ENCODE measurements at places on chromosomes 13 and 19.

- no peak for DNase-seq
These were observed 203.1 kb downstream of the RGCC start for GRCh38 chr13:41660411-41660810.

- DNase-seq, result no peak
These were observed 184.9 kb downstream of the PTPRS start for GRCh38 chr19:5155586-5156210.

DNA sequence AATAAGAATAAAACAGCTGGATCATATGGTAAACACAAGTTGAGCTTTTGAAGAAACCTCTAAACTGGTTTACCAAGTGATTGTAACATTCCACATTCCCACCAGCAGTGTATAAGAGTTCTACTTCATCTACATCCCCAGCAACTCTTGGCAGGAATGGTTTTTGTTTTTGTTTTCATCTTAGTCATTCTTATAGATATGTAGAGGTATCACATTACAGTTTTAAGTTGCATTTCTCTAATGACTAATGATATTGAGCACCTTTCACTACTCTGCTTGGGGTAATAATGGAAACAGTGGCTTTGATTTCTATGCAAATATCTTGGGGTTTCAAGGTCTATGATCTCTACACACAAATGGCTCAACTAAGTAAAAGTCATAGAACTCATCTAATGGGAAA is 614.5 kb downstream of the TBC1D4 start:
- no peak for DNase-seq

DNA sequence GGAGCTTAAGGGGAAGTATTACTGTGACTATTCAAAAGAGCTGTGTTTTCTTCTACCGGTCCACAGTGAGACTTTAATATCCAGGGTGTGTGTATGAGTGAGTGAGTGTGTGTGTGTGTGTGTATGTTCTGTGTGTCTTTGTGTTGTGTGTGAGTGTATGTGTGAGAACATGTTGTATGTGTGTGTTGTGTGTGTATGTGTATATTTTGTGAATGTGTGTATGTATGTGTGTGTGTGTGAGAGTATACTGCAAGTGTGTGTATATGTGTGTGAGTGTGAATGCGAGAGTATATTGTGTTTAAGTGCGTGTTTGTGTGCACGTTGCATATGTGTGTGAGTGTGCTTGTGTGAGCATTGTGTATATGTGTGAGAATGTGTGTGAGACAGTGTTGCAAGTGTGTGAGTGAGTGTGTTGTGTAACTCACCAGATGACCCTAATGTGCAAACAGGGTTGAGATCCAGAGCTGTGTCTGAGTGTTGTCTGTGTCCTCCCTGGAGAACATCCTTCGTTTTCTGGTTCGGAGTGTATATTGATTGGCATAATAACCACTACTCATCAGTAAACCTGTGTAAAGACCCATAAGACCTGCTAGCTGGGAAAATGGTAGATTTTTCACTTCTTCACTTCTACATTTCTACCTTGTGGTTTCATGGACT is 101.1 kb upstream of the RNF113B start:
- no peak for DNase-seq

DNA sequence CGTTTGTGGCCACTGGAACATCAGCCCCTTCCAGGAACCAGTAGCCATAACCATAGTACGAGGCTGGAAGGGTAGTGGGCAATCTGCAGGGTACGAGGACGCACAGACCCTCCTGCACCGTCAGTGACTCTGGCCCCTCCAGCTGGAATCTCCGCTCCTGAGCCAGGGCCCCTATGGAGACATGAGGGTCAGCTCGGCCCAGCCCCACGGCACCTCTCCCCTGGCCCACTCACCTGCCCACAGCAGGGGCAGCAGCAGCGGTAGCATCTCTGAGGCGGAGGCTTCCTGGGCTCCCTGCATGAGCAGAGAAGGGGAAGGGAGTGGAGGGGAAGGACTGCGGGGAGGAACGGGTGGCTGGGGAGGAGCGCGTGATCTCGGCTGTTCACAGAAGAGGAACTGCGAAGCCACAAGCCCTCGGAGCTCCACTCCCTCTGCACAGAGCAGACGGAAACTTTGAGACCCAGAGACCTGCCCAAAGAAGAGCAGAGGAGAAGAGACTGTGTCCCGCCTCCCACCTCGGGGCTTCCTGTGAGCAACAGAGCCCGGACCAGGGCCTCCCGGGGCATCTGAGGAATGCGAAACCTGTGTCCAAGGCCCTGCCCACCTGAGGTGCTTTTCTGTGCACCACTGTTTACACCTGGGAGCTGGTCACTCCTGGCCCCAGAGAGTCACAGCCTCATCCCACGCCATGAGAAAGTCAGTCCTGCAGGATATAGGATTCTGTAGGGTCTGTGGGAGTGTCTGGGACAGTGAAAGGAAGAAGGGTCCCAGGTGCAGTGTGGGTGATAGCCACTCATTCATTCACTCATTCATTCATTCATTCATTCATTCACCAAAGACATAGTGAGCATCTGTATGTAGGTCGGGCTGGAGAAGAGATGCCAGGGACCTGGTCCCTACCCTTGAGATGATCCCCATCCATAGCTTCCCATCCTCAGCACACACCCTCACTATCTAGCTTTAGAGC is at the start of gene SIGLEC6:
TSS of gene SIGLEC6 (minus strand) at position 322 of the 967 bp plus-strand sequence. CDS start at position 300, 22 bp downstream.
- no peak for DNase-seq

DNA sequence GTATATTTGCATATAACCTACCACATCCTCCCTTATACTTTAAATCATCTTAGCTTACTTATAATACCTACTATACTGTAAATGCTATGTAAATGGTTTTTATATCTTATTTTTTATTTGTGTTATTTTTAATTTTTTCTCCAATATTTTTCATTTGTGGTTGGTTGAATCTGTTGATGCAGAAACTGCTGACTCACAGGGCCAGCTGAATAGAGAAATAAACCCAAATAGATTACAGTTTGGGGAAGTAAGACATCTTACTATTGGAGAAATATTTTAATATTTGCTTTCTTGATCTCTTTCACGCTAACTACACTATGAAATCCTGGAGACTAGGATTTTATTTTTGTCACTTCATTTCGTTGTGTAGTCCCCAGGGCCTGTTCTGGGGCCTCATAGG is 7.1 kb downstream of the SMAD9 start:
- no peak for DNase-seq

DNA sequence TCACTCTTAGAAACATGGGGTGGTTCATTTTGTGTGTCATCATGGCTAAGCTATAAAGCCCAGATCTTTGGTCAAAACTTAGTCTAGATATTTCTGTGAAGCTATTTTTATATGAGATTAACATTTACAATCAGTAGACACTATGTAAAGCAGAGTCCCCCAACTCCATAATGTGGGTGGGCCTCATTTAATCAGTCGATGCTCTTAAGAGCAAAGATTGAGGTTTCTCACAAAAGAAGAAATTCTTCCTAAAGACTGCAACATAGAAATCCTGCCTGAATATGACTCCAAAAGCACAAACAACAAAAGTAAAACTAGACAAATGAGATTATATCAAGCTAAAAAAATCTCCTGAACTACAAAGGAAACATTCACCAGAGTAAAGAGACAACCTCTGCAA is 642.2 kb downstream of the DIAPH3 start:
- DNase-seq, result no peak

DNA sequence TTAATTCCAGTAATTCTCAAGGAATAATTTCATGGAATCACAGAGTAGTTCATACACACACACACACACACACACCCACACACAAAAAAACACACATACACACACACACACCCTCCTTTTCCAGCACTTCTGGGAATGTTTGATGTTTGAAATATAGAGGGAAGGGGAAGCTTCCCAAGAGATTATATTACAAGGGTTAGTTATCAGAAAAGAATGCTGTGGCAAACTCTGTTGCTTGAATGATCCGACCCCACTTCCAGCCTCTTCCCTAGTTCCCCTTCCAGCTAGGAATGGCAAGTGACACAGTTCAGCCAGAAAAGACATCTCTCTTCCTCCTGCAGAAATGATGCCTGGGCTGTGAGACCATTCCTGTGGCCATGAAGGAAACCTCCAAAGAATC is 49.9 kb downstream of the KCTD12 start:
- no peak for DNase-seq

DNA sequence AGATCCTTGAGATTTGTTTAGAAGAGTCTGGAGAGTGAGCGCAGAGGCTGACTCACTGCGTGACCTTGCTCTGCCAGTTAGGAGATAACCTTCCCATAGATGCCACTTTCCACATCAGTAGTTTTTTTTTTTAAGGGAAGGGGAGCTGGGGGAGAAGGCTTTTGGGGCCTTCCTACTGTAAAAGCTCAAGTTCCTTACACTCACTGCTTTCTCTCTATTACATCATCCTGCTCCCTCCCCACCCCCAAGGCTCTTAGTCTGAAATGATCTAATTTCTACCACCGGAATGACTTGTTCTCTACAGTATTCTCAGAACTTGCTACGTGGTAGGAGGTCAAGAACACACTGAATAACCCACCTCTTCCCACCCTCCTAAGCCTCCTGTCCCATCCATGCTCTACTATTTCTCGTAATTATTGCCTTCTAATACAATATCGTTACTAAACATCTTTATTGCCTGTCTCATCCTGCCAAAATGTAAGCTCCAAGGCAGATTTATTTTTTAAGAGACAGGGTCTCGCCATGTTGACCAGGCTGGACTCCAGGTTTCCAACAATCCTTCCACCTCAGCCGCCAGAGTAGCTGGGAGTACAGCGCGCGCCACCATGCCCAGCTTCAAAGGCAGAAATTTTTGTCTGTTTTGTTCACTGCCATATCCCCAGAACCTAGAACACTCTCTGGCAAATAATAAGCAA is 1.2 kb downstream of the LONP1 start:
- DNase-seq, result no peak

DNA sequence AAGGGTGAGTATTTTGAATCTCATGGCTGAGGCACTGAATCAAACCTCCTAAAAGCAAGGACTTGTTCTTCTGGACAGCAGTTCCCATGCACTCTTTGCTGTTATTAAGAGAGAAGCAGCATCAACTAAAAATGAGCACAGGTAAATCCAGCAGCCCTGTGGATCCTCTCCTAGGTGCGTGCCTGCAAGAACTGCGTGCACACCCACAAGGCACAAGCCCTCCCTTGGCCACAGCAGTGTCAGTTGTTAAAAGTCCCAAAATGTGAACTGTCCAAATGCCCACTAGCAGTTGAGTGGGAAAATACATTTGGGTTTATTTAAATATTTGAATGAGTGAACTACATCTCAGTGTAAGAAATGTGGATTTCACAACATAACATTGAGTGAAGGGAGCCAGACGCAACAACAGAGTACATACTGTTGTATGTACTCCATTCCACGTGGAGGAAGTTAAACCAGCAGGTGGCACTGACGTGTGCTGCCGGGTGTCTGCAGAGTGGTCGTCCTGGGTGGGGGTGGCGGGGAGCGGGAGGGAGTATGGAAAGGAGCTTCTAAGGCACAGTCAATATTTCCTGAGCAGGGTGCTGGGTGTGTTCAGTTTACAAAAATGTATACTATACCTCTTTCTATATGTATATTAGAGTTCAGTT is 266.4 kb downstream of the NALCN start:
- DNase-seq, result no peak

DNA sequence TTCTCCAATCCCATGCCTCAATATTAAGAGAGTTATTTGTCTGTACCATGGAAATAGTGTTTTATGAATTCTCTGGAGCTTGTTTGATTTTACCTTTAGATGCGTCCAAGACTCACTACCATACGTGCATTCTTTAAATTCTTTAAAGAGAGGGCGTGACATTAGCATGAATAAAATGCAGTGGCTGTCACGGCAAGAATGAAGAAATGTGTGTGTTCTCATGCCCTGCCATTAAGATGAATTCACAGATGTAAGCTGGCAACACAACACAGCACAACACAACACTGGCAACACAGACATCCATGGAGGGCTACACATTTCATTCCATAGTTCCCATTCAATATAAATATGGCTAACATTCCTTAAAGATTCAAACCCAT is 213.4 kb downstream of the ENOX1 start:
- no peak for DNase-seq

DNA sequence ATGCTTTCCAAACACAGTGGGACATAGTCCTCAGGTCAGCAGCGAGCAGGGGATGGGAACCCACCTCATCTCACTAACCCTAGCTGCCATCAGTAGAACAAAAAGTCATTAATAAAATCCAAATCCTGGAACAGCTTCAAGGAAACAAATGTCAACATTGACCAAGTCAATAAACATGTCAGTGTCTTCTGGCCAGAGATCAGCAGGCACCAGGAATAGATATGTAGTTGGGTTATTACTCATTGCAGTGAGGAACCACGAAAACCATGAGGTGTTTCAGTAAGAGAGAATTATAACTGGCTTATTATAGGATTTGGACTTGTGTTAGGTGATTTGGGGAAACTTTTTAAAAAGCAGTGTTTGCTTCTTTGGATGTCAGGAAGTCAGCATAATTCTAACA is 17.1 kb upstream of the CD33 start:
- DNase-seq, result no peak

DNA sequence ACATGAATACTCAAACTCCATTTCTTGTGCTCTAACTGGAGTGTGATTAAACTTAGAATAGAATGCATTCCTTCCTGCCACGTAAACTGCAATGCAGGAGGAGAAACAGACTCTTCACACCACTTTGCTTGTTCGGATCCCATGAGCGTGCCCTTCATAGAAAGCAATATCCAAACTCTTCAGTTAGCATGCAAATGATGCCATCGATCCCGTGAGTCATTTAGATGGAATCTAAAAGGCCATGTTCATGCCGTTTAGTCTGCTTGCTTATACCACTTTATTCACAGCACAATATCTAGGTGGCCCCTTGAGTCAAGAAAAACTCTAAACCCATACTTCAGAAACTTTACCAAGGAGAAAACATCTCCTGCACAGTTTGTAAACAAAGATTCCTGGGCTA is 225.8 kb downstream of the OXGR1 start:
- no peak for DNase-seq

GRCh38 chr13:22040810-22041364 is 370.0 kb downstream of the FGF9 start:
- DNase-seq, result no peak

GRCh38 chr13:30115257-30115600 is 192.1 kb downstream of the KATNAL1 start:
- DNase-seq, result no peak

DNA sequence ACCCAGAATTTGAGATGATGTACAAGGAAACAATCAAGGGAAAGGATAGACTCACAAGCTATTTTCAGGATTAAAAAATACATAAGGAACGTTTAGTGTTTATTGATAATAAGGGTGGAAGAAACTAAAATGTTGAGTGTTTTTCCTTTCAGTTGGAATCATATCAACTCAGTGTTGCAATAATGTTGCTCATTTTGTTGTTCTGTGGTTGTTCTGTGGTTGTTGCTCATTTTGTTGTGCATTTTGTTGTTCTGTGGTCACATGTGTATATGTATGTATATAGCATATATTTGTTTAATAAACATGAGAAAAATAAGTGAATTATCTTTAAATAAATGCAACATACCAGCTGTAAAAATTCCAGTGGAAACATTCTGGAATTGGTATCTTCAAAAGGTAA is 262.4 kb upstream of the SPRY2 start:
- no peak for DNase-seq

GRCh38 chr13:94228763-94229162 is 250.7 kb downstream of the DCT start:
- DNase-seq, result no peak

GRCh38 chr19:13665125-13665905 is 99.0 kb upstream of the MRI1 start:
- DNase-seq, result no peak

- no peak for DNase-seq
These were observed 51.1 kb downstream of the LMO7 start for GRCh38 chr13:75687150-75687763.

GRCh38 chr19:42121656-42122069 is 10.6 kb downstream of the POU2F2 start:
- DNase-seq, result no peak

- no peak for DNase-seq
These were observed 161.6 kb downstream of the PAN3 start for GRCh38 chr13:28299916-28300315.

- DNase-seq, result peak; percentile 62
These were observed at the start of gene TRIM13 for GRCh38 chr13:49996951-49997895. TSS of gene TRIM13 (plus strand) at chr13:49997042. CDS start at chr13:50011941, 14,899 bp downstream.

Data from activated gamma-delta T cell (primary cell).